ENCODE measurements at places on chromosomes 1 and 21. TPM values are rescaled to one million over a fixed set of nuclear protein-coding genes. Genes with fewer than 3 reads are reported as not detected.

The GBP7 gene
- total RNA-seq = not detected

The KNCN gene
- not detected for total RNA-seq

The TMEM183A gene
- total RNA-seq = 102 TPM

- DNase-seq = no peak
Measured at GRCh38 chr1:207747627-207748492, 4.0 kb upstream of the CD46 start.

DNA sequence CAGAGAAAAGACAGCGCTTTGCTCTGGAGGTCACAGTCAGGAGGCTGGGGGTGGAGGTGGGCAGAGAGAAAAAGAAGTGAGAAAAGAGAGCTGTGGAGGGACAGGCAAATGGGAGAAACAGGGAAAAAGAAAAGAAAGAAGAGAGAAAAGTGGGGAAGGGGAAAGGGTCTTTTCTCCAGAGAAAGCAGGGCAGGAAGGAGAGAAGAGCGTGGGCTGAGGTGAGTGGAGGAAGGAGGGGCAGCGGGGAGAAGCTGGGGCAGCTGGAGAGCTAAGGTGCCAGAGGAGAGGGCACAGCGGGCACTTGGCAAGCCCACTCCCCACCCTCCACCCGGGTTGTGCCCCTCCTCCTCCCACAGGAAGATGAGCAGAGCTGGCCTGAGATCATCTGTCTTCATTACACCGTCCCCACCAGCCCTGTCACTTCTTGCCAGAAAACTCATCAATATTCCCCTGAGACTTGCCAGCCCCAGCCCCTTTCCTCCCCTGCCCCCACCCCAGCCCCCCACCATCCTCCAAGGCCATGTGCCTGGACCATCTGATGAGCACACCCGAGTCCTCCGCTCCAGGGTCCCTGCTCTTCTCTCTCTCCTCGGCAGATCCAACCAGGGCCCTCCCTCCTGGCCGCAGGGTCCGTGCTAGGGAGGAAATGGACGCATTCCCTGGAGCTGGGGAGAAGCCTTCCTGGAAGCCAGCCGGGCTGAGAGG is 17.0 kb upstream of the BLACAT1 start:
- no peak for DNase-seq

DNA sequence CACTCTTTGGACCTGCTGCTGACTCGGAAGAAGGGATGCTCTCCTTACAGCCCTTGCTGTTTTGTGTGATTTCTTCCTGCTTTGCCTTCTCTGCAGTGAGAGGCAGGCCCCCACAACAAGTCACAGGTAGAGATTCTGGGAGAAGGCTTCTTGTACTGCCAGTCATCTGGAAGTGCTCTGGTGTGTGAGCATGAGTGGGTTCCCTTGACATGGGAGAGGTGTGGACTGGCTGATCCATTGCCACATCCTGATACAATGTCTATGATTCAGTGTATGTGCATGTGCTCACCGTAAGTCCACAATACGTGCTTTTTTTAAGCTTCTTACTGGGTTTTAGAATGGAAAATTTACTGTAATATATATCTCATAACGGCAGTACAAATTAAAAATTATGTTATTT is 46.0 kb upstream of the PLA2G4A start:
- DNase-seq = no peak
